IgD-negative memory B cell (primary cell): ENCODE measurements at places on chromosomes 5 and 9. TPM values are rescaled to one million over a fixed set of nuclear protein-coding genes. Genes with fewer than 3 reads are reported as not detected.

The NME5 gene
- not detected for polyA plus RNA-seq

The PAX5 gene
- 65.3 TPM for polyA plus RNA-seq

The FBXO38 gene
- 20.1 TPM for polyA plus RNA-seq

The DMRTA1 gene
- polyA plus RNA-seq = not detected

The FAM169A gene
- polyA plus RNA-seq = 1.6 TPM
